Coronary artery (tissue), 2 donors: ENCODE measurements at places on chromosomes 7 and 10.

GRCh38 chr10:36066850-36067249 is 424.8 kb upstream of the FZD8 start:
- no peak for DNase-seq

- no peak for DNase-seq
These were observed 20.3 kb downstream of the ELAPOR2 start for GRCh38 chr7:87038993-87039690.

- DNase-seq: no peak
These were observed 19.8 kb upstream of the VWDE start for GRCh38 chr7:12423355-12423996.

DNA sequence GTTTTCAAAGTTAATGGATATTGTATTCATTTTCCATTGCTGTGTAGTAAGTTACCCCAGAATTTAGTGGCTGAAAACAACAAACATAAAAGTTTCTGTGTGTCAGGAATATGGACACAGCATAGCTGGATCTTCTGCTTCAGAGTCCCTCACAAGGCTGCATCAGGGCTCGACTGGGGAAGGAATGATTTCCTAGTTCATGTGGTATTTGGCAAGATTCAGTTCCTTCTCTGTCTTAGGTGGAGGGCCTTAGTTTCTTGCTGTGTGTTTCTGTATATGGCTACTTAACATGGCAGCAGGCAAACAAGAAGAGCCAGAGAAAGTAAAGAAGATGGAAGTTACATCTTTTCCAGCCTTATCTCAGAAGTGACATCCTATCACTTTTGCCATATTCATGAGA is 51.1 kb downstream of the TPST1 start:
- DNase-seq: no peak

- DNase-seq: no peak
These were observed 1351.9 kb downstream of the REEP3 start for GRCh38 chr10:64873088-64873487.

GRCh38 chr10:95241533-95241932 is 47.5 kb downstream of the ACSM6 start:
- no peak for DNase-seq

- DNase-seq: no peak
These were observed 41.4 kb upstream of the MAP3K8 start for GRCh38 chr10:30392564-30392990.

- DNase-seq: no peak
These were observed 72.3 kb upstream of the TAS2R16 start for GRCh38 chr7:123067814-123068213.

- no peak for DNase-seq
These were observed 2.5 kb downstream of the ARHGAP12 start for GRCh38 chr10:31926160-31926559.

DNA sequence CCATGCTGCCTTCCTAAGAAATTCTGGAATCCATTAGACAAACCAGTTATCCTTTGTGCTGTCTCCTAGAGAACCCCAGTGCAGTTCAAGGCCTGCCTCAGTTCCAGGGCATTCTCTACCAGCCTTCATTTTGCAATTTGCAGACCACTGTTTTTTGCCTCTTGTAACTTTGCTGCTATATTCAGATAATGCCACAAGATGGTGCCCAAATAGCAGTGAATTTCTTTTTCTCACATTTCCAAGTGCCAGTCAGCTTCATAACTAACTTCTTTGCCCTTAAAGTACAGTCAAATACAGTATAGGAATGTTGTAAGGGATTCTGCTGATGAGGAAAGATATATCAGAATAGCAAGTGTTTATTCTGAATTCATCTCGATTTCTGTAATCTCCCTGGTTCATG is 25.2 kb downstream of the LOXL4 start:
- DNase-seq: no peak

DNA sequence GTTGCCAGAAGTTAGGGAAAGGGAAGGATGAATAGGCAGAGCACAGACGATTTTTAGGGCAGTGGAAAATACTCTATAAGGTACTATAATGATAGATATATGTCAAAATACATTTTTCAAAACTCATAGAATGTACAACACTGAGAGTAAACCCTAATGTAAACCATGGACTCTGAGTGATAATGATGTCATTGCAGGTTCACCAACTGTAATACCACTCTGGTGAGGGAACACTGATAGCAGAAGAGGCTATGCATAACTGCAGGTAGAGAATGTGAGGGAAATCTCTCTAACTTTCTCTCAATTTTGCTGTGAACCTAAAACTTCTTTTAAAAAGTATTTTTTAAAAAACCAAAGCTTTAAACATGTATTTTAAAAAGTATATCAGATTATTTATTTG is 22.1 kb downstream of the POT1 start:
- DNase-seq: no peak

DNA sequence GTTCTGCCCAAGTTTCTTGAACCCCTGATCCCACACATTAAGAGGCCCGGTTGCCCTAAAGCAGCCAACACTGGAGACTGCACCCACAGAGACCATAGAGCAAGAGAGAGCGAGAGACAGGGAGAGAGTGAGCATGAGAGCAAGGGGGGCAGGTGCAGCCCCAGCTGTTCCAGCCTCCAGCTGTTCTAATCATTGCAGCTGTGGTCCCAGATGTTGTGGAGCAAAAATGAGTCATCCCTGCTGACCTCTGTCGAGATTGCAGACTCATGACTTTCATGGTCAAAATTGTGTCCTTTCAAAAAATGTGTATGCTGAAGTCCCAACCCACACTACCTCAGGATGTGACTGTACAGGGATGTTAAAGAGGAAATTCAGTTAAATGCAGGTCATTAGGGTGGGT is 143.9 kb upstream of the FRMD4A start:
- no peak for DNase-seq

DNA sequence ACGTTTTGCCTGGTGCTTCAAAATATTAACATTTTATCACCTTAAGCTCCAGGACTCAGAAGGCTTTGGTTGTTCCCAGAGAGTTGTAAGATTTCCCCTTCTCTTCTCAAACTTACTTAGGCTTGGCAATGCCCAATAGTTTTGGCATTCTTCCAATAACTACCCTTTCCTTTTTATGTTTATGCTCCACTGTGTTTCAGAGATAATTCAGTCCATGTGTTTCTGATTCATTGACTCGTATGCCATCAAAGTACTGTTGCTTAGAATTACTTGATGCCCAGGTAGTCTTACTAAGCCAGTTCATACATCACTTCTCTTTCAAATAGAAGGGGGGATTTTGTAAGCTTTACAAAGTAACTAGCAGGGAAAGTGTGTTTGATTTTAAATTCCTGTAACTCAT is 66.6 kb downstream of the AGMO start:
- no peak for DNase-seq

DNA sequence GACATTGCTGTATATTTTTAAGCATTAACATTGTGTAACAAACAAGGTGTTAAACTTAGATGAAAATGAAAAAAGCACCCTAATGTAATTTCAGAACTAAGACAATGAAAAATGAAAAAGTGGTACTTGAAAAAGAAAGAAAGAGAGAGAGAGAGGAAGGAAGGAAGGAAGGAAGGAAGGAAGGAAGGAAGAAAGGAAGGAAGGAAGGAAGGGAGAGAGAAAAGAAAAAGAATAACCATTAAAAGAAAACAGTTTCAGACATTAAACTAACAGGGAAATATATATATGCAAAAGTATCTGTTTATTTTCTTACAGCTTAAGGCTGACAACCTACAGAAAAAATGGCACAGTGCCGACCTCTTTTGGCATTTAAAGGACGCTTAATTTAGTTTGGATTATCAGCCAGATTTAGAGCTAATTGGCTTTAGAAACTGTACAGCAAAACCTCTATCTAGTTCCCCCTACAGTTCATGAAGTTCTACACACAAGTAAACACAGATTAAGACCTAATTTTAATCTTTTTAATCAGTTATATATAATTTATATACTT is 13.8 kb downstream of the MTERF1 start:
- DNase-seq: no peak

GRCh38 chr10:12252882-12253546 is 57.0 kb downstream of the CDC123 start:
- DNase-seq: no peak

- DNase-seq: no peak
These were observed 82.7 kb downstream of the SLC25A13 start for GRCh38 chr7:96238976-96239766.

- DNase-seq: peak; percentile 66
These were observed 189.5 kb downstream of the DNAJB6 start for GRCh38 chr7:157526005-157526912.

- DNase-seq: no peak
These were observed 22.5 kb upstream of the TNRC18 start for GRCh38 chr7:5445981-5446594.

GRCh38 chr7:55046582-55047342 is 27.9 kb downstream of the EGFR start:
- no peak for DNase-seq

DNA sequence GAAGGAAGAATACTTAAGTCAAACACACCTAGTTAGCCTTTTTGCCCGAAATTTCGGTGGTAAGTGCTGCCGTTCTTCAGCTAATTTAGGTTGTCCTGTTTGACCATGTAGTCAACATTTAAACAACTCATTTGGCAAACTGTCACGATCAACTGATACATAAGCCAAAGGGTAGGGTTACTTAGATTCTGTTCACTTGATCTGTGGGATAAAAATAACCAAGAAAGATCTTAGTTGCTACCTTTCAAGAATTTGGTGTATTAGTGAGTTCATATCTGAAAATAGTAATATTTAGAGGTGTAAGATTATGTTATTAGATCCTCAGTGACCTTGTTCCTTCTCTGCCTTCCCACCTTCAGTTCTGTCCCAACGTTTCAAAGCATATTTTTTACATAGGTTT is 2.0 kb downstream of the TNKS2 start:
- DNase-seq: no peak

DNA sequence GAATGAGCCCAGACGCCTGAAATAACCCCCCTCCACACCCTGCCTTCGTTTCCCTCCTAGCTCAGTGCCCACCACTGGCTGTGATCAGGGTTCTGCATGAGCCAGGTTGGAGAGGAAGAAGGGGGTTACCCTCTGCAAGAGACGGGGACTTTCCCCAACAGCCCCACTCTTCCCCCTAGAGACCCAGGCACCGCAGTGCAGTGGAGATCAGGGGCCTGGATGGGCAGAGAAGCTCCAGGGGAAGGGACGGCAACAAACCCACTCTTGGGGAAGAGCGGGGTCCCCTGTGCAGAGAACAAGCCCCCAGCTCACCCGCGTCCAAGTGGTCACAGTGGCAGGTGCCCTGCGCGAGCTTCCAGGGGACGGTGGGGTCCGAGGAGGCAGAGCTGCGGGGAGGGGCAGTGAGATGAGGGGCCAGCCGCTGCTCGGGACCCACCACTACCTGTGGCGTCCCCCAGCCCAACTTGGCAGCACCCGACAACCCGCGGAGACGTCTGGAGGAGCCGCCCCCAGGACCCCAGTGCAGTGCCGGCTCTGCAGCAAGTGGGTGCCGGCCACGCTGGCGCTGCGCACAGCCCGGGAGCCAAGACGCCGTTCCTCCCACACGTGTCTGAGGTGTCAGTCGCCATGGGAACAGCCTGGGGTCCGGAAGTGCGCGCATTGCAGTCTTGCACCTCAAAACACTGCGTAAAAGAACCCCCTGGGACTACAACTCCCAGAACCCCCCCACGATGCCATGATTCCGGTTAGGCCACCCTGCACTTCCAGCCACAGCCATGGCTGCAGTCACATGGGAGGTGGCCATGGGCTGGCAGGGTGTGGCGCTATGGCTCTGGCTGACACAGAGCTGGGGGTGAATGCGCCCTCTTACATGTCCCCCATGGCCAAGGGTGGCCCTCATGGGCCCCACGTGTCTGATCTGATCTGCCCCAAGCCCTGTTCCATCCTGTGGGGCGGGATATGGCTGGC is 45.8 kb upstream of the WIPI2 start:
- no peak for DNase-seq

- DNase-seq: no peak
These were observed 588.1 kb upstream of the SEMA3D start for GRCh38 chr7:85774986-85775385.

- DNase-seq: no peak
These were observed 4.4 kb upstream of the GSTK1 start for GRCh38 chr7:143258831-143259230.

- DNase-seq: no peak
These were observed 32.8 kb downstream of the ADRA2A start for GRCh38 chr10:111109501-111110242.

GRCh38 chr7:123581162-123581459 is 20.5 kb upstream of the ASB15 start:
- DNase-seq: no peak

GRCh38 chr10:27743877-27744801 is 1.5 kb downstream of the MKX start:
- DNase-seq: peak; percentile 81

- no peak for DNase-seq
These were observed 639.6 kb upstream of the FOXK1 start for GRCh38 chr7:4042402-4043045.

- no peak for DNase-seq
These were observed 7.9 kb downstream of the CPED1 start for GRCh38 chr7:120996333-120996987.

- no peak for DNase-seq
These were observed 27.6 kb upstream of the MKLN1 start for GRCh38 chr7:131300078-131300477.

GRCh38 chr10:132461103-132461682 is 64.2 kb downstream of the PWWP2B start:
- no peak for DNase-seq

- DNase-seq: peak; percentile 55
These were observed 13.0 kb downstream of the SCART1 start for GRCh38 chr10:133466683-133467275.

DNA sequence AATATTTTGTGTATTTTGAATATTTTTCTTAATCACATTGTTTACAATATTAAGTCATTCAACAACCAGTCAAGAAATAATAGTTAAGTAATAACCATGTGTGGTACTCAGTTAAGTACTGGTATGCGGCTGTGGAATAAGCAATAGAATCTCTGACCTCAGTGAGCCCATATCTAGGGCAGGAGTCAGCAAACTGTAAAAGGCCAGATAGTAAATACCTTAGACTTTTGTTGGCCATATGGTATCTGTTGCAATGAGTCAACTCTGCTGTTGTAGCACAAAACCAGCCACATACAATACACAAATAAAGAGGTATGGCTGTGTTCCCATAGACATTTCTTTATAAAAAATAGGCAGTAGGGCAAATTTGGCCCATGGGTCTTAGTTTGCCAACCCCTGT is 311.6 kb upstream of the SEMA3A start:
- no peak for DNase-seq
